NK-92 treated with Interleukin-12 subunit alpha and Interleukin-12 subunit beta, amount 100 ng/mL, for 24 hours (cell line): ENCODE measurements at places on chromosomes 6 and 20.

- no peak for DNase-seq
Measured at GRCh38 chr6:2693231-2693630, 57.5 kb downstream of the MYLK4 start.

- no peak for DNase-seq
Measured at GRCh38 chr6:147023581-147023980, 180.6 kb upstream of the STXBP5 start.

DNA sequence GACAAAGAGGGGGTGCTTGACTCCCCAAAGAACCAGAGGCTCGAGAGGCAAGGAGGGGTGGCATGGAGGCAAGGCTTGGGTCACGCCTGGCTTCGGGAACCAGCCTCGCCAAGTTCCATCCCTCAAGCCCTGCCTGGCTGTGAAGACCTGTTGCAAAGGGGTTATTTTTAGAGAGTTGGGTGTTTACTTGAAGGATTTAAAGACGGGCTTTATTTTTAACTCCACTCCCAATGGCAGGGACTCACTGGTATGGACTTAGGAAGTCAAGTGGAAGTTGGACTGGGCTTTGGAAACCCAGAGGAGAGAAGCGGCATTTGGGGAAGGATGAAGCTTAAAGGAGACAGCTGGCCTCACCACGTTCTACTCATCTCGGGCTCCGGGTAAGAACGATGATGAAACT is 43.1 kb downstream of the JPH2 start:
- no peak for DNase-seq

DNA sequence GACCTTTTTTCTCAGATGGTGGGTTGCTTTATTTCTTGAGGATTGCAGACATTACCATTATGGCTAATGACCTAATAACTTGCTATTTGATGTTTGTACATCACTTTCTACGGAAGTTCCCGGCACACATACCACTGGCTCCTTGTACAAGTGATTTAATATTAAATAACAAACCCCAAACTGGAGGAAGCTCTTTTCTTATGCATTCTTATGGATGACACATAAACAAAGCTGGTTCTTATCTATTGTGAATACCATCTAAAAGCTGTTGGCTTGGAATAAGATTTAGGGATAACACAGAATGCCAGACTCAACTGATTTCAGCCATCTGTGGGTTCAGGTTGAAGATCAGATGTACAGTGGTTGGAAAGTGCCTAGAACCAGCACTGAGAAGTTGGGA is 272.6 kb downstream of the TSHZ2 start:
- no peak for DNase-seq

DNA sequence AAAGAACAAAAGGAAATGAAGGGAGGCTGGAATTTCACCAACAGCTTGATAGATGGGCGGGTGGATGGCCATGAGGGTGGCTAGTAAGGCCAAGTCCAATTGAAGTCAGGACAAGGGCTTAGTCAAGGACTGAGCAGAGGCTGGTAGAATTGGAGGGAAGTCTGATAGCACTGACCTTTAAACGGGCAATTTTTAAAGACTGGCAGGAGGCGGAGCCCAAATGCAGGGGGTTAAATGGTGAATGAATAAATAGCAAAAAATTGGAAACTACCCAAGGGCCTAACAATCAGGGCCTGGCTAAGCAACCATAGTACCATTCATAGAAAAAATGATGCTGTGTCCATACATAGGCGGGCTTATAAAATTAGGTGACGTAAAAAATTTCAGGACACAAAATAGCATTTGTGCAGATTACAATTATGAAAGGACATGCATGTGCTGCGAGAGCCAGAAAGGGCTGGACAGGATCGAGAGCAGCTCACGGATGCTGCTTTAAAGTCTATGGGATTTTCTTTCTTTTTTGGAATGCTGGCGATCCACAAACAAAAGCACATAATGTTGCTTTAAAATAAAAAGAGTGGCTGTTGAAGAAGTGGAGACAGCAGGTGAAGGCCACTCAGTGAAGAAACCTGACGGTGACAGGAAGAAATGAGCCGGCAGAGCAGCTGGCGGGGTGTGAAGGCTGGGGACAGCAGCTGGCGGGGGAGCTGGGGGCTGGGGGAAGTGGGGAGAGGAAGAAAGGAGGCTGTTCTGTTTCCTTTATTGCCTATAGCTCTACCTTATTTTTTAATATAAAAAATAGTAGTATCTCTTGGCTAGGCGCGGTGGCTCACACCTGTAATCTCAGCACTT is 42.8 kb upstream of the TAF8 start:
- no peak for DNase-seq

DNA sequence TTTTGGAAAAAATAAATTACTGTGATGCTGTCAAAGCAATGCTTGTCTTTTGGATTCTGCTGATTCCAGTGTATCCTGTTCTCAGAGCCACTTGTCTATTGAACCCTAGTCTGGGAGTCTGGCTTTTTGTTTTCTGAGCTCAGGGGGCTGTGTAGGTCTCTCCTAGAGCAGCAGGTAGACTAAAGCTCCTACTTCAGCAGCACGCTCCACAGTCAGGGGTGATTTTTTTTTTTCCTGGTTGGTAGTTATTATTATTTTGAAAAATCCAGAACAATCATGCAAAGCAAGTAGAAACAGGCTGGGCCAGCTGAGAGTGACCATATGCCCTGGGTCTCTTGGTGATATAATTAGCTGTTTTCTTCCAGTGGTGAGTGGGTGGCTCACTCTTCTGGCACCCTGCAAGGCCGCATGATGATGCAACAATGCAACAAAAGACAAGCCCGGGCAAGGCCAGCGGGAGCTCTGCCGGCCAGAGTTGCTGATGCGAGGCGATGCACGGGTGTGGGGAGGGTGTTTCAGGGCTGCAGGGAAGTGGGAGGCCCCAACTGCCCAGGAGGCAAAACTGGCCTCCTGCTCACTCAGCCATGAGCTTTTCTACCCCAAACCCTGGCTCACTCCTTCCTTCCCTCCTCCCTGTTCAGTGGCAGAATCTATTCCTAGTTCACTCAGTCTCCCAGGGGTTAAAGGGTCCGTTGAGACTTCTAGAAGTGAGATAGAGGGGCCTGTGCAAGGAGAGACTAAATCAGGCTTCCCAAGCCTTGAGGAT is 11.5 kb upstream of the CDKN1A start:
- no peak for DNase-seq

DNA sequence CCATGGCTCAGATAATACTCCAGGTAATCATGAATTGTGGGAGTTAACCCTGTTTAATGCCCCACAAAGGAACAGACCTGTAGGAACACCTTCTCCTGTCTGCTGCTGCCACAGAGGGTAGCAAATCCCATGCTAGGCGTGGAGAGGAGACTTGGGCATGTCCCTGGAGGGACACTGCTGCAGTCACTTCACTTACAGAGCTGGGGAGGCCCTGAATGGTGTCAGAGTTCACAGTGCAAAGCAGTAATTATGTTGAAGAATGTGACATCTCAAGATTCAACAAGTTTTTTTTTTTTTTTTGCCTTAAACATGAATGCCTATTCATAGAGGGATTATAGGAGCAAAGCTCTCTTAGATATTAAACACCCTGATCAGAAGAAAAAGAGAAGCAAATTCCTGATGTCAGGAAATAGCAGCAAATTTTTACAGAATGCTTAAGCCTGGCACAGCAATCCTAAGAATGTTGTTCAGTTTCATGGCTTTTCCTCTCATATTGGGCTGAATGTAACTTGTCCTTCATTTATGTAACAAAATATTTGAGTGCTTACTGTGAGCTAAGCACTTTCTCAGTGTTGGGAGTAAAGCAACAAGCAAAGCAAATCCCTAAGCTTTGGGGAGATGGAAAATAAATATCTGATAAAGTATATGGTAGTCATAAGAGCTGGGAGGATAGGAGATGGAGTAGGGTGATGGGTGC is 45.0 kb downstream of the CARMIL1 start:
- DNase-seq, result no peak

DNA sequence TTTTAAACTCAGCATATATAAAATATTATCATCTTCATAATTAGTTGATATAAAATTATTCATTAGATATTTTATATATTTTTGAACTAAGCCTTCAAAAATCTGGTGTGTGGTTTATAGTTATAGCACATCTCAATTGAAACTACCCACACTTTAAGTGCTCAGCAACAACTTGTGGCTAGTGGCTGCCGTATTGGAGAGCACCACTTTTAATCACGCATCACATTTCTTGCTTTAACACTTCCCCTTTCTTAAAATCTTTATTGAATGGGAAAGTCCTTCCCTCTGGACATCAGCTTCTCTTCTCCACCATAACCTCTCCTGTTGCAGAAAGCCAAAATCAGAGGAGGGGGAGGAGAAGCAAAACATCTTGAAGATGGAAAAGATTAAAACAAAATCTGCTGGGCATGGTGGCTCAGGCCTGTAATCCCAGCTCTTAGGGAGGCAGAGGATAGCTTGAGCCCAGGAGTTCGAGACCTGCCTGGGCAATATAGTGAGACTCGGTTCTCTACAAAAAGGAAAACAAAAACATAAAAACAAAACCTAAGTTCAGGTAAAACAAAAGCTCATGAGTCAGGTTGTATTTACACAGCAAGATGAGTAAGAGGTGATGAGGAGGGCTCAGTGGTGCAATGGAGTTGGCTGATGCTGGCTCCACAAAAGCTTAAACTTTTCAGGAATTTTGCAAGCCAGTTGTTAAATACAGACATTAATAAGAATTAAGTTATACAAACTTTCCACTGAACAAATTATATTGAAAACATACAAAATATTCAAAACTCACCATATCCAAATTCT is 237.0 kb upstream of the SUPT3H start:
- DNase-seq, result no peak

DNA sequence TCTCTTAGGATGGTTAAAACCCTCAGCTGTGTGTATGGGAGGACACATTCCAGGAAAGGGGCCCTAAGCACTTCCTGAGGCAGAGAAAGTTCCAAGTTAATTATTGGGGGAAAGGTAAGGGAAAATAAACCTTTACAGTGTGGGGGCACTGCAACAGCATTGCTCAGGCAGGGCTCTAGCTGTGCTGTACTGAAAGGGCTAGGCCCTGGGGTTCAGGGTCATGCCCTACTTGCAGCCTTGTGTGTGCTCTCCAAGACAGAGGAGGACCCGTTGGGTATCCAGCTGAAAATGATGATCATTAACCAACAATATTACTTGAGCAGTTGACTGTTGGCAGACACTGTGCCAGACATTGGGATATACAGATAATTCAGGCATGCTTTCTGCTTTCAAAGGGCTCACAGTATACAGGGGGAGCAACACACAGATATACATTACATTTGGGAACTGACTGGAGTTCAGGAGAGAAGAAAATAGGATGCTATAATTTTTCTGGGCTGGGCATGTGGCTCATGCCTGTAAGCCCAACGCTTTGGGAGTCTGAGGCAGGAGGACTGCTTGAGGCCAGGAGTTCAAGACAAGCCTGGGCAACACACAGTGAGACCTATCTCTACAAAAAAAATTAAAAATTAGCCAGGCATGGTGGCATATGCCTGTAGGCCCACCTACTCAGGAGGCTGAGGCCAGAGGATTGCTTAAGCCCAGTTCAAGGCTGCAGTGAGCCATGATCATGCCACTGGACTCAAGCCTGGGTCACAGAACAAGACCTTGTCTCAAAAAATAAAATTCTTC is 9.1 kb upstream of the RPL7L1 start:
- no peak for DNase-seq

GRCh38 chr20:16803965-16804792 is 56.0 kb downstream of the OTOR start:
- DNase-seq, result peak; percentile 6

DNA sequence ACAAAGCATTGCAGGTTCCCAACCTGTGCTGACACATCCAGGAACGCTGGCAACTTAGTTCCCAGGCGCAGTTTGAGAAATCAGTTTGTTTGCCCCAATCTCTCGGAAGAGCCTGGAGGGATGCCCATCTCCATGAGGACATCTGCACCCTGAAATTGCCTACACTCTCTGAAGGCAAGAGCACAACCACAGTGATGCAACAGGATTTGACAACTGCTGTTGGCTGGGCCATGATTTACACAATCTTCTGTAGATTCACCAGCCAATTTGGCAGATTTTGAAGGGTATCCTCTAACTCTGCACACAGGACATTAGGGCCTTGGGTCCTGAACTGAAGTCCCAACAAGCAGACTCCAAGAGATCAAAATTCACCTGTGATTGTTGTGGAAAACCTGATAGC is 3.4 kb downstream of the APMAP start:
- peak; percentile 20 for DNase-seq

- no peak for DNase-seq
Measured at GRCh38 chr20:50133041-50133440, 20.1 kb upstream of the UBE2V1 start.

DNA sequence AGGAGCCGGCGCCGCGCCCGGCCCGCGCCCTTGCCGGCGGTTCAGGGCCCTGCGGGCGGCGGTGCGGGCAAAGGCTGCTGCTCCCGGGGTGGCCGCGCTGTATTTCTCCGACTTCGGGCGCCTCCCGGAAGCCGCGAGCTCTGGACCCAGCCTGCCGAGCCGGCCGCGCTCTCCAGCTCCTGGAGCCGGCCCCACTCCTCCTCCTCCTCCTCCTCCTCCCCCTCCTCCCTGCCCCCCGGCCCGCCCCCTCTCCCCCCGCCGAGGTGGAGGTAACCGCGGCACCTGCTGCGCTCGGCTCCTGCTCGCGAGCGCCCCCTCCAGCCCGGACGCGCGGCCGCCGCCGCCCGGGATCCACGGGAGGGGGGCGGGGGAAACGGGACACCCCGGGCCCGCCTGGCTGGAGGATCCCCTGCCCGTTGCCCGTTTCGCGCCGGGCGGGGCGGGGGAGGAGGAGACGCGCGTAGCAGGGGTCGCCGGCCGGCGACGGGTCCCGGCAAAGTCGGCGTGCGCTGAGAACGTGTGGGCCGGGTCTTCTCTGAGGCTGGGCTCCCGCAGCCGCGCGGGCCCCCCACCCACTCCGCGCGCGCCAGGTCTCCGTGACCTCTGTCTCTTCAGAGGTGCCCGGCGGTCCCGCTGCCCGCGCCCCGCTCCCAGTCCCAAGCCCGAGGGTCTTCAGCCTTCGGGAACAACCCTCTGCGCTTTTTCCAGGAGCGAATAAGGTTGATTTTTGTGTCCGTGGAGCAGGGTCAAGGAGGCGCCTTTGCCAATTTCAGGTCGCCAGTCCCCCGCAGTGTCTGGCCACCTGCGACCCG is at the start of gene SLC22A23:
Gene SLC22A23, minus strand, starts transcription at position 153 of the 812 bp plus-strand sequence. CDS start 491 bp downstream, outside the sequence.
- DNase-seq, result no peak

- no peak for DNase-seq
Measured at GRCh38 chr6:21327326-21328112, 266.0 kb upstream of the SOX4 start.

DNA sequence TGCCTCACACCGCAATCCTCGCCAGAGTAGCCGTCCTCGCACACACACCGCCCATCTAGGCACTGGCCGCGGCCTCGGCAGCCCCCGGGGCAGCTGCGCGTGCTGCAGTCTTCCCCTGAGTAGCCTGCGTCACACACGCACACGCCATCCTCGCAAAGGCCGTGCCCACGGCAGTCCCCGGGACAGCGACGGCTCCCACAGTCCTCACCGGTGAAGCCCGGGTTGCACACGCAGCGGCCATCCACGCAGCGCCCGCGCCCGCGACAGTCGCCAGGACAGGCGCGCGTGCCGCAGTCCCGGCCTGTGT is 13.1 kb downstream of the TNXB start:
- DNase-seq, result no peak
